Activated naive CD8-positive, alpha-beta T cell treated with anti-CD3 and anti-CD28 coated beads for 36 hours (primary cell): ENCODE measurements at places on chromosomes 2 and 18. TPM values are rescaled to one million over a fixed set of nuclear protein-coding genes. Genes with fewer than 3 reads are reported as not detected.

The BABAM2 gene
- 45.2 TPM for total RNA-seq

The NABP1 gene
- 41.1 TPM for total RNA-seq

The CNRIP1 gene
- total RNA-seq, result not detected

The M1AP gene
- total RNA-seq, result 0.23 TPM

The CD8A gene
- 356 TPM for total RNA-seq

The GORASP2 gene
- 84.5 TPM for total RNA-seq

The FOXI3 gene
- total RNA-seq, result not detected

The PSMA8 gene
- total RNA-seq, result 3.3 TPM

The SKOR2 gene
- not detected for total RNA-seq

The EMILIN2 gene
- 26.3 TPM for total RNA-seq

The LOXHD1 gene
- 0.12 TPM for total RNA-seq

The DNAH6 gene
- total RNA-seq, result 0.21 TPM

The MAB21L4 gene
- not detected for total RNA-seq

The PTH2R gene
- not detected for total RNA-seq

The SERPINB3 gene
- total RNA-seq, result not detected
